Cardiac septum (tissue), 1 donor: ENCODE measurements at places on chromosomes 6 and 20. TPM values are rescaled to one million over a fixed set of nuclear protein-coding genes. Genes with fewer than 3 reads are reported as not detected.

- DNase-seq = no peak
These were observed 57.8 kb downstream of the IL22RA2 start for GRCh38 chr6:137115658-137116057.

GRCh38 chr20:2807019-2807418 is 6.6 kb upstream of the CPXM1 start:
- DNase-seq = no peak

GRCh38 chr6:136669299-136669699 is 119.1 kb upstream of the MAP7 start:
- DNase-seq = no peak

DNA sequence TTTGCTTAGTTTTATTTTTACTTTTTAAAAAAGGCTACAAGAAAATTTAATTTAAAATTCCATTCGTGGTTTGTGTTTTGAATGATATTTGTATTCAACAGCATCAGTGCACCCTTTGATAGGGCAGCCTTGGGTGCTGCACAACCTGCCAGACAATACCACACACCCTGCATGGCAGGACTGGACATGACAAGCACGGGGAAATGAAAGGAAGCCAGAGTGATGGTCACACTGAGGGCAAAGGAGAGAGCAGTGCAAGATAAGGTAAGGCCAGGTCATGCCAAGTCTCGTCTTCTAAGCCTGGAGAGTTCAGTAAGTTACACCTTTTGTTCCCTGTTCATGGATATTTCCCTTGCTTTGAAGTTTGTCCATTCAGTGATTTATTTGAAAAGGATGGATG is 103.0 kb downstream of the ALDH8A1 start:
- no peak for DNase-seq

DNA sequence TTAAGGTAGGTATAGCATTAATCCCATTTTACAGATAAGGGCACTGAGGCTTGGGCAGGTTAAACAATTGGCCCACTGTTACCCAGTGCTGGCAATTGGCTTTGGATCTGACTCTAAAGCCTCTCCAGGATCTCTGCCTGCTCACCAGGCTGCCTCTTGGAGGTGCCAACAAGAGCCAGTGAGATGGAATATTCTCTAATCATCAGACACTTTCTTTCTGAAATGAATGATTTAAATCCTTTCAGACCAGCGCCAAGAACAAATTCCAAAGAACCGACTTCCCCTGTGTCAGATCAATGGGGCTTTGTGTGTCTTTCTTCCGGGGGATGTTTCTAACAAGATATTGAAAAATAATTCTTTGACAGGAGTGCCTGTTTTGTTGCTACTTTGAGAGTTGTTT is 23.6 kb downstream of the CYP39A1 start:
- no peak for DNase-seq

GRCh38 chr20:43938932-43939761 is 24.5 kb downstream of the TOX2 start:
- peak; percentile 79 for DNase-seq

GRCh38 chr6:134458857-134459657 is 141.1 kb upstream of the SGK1 start:
- no peak for DNase-seq

DNA sequence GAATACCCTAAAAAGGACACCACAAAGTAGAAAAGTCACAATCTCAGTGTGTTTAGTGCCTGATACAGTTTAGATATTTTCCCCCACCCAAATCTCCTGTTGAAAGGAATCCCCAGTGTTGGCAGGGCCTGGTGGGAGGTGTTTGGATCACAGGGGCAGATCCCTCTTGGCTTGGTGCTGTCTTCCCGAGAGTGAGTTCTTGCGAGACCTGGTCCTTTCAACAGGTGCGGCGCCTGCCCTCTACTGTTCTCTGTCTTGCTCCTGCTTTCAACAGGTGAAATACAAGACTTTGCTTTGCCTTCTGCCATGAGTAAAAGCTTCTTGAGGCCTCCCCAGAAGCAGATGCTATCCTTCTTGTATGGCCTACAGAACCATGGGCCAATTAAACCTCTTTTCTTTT is 534.3 kb upstream of the NRSN1 start:
- no peak for DNase-seq

GRCh38 chr20:42392442-42392841 is 774.3 kb upstream of the CHD6 start:
- DNase-seq = no peak

DNA sequence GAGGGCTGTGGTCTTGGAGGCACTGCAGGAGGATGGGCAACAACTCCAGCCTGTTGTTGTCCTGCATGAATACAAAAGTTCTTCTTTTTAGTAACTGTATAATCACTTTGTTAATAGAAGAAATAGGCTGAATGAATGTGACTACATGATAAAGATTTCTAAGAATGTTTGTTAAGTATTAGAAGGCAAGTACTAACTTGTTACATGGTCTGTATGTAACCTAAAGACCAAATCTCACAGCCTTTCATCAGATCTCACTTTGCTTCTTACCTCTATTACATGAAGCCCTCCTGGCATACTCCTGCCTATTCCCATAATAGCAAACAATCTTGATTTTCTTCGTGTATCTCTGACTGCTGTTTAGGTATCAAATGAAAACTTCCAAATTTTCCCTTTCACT is 73.4 kb downstream of the REPS1 start:
- DNase-seq = no peak

GRCh38 chr6:30615958-30616810 is 859 bp downstream of the PPP1R10 start:
- DNase-seq = no peak

DNA sequence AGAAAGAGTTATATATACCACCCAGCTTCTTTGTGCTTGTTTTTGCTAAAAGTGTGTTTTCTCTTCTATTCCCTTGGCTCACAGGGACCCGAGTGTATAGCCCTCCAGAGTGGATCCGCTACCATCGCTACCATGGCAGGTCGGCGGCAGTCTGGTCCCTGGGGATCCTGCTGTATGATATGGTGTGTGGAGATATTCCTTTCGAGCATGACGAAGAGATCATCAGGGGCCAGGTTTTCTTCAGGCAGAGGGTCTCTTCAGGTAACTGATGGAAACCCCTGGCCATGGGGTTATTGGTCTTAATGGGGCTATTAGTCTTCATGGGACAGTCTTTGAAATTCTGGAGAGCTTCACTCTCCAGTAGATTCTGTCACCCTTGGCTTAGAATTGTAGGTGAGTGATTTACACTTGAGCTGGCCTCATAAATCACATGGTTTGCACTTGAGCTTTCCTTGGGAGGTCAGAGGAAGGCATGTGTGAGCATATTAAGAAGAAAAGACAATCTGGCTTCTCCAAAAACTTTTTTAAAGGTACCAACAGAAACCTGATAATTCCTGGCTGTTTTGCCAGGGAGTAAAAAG is 3.0 kb downstream of the PIM1 start:
- DNase-seq = no peak

GRCh38 chr20:52105442-52106422 is 85.8 kb downstream of the ZFP64 start:
- DNase-seq = no peak

DNA sequence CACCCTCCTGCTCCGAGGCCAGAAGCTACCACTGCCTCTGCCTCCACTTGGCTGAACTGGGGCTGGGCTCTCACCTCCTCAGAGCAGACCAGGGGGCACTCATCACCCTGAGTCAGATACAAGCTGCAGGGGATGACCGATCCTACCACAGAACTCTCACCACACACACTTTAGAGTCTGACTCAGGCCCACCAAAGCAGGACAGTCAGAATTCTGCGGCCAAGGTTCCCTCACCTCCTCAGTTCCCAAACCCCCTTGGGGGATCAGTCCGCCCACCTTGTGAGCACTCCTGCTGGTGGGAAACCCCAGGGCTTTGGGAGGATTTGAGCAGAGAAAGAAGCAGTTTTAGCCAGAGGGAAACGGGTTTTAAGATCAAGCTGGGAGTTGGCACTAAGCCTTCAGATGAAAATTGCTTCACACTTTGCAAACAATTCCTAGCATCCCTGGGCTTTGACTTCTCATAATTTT is 587.8 kb upstream of the JAG1 start:
- DNase-seq = no peak

GRCh38 chr20:11331096-11331495 is 586.6 kb upstream of the BTBD3 start:
- no peak for DNase-seq

- DNase-seq = no peak
These were observed 58.4 kb upstream of the ARID1B start for GRCh38 chr6:156718647-156719394.

DNA sequence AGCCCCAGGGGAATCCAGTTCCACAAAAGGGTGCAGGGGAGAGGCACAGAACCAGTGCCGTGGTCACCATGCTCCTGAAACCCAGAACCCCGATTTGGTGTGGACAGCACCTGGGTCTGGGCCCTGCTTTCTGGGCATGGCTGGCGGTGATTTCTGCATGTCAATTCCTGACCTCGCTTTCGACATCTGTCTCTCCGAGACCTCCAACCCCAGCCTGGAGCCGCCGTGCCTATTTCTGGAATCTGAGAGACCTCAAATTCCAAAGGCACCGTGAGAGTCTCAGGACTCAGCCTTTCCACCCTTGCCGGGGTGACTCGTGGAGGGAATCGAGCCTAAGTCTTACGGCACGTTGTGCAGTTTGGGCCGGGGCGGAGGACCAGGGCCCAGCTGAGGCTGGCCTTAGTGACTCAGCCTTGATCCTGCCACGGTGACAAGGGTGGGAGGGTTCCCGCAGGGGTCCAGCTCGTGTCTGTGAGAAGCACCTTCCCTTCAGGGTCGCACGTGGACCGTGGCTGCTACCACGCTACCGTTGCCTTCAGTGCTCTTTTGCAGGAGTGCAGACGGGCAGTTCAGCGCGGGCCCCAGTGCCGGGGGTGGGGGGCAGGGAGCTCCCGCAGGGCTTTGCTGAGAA is 133.7 kb downstream of the PXDC1 start:
- DNase-seq = no peak

- DNase-seq = no peak
These were observed 42.9 kb downstream of the ID4 start for GRCh38 chr6:19880066-19880465.

DNA sequence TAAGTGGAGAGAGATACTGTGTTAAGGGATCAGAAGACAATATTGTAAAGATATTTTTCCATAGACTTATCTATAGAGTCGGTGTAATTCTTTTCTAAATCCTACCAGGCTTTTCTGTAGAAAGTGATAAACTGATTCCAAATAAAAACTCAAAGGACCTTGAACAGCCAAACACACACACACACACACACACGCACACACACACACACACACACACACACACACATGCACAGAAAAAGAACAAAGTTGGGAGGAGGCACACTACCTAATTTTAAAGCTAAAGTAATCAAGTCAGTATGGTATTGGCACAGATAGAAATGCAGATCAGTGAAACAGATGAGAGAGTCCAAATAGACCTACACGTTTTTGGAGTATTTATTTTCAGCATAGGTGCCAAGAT is 456.2 kb downstream of the CDC5L start:
- DNase-seq = no peak

DNA sequence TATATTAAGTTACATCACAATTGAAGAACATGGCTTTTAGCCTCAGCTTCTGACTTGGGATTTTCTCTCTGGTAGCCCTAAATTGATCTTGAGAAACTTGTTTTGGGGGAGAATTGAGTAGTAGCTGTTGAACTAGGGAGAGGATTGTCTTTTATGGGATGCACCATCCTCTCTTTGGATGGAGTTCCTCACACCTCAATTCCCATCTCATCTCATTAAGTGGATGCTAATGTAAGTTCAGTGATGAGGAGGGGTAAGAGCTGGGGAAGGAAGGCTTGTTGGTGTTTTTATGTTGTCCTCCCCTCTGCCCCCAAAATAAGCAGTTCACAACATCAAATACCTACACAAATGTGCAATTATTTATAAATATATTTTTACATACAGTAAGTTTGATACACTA is 4.0 kb downstream of the GJA1 start:
- no peak for DNase-seq

- DNase-seq = no peak
These were observed 50.6 kb upstream of the CCDC167 start for GRCh38 chr6:37550191-37550831.

DNA sequence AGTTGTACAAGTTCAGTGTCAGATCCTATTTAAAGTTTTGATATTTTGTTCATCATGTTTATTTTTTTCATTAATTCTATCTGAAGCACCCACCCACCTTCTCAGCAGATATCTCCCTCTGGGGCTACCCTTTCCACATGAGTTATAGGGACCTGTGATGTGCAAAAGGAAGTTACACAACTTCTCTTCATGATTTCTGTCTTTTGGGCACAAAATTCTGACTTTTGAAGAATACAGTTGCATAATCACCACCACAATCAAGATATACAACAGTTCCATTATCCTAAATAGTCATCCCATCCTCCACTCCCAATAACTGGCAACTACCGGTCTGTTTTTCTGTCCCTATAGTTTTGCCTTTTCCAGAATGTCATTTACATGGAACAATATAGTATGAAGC is 13.8 kb upstream of the FUCA2 start:
- no peak for DNase-seq

STX11 gene
- total RNA-seq = 8.8 TPM

FAXC gene
- 0.57 TPM for total RNA-seq

LY6G6C gene
- not detected for total RNA-seq

HEY2 gene
- 12.3 TPM for total RNA-seq

CCDC170 gene
- 0.38 TPM for total RNA-seq

DEFB132 gene
- not detected for total RNA-seq

MAPK14 gene
- total RNA-seq = 25.6 TPM

TGM3 gene
- total RNA-seq = not detected

MOG gene
- 2.0 TPM for total RNA-seq

CDH22 gene
- 0.83 TPM for total RNA-seq

AKAP12 gene
- 15.4 TPM for total RNA-seq
